Stimulated activated CD4-positive, alpha-beta T cell treated with anti-CD3 and anti-CD28 coated beads, Interleukin-1b, Interleukin-23, amount 100 ng/mL, for 24 hours (primary cell): ENCODE measurements at places on chromosomes 16 and 17.

DNA sequence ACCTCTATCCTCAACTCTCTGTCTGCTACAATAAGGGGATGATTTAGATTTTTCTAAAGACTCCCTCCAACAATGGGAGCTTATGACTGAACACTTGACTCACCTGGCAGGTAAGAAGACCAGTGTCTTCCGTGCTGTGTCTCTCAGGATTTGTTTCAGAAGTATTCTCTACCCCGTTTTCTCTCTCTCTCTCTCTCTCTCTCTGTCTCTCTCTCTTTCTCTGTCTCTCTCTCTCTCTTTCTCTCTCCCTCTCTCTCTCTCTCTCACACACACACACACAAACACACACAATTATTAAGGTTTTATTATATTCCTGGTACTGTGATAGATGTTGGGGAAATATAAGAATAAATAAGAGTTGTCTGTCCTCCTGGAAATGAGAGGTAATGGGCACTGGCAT is 263.9 kb downstream of the TOX3 start:
- DNase-seq = no peak

- no peak for DNase-seq
Measured at GRCh38 chr16:22053921-22054341, 38.4 kb upstream of the VWA3A start.

GRCh38 chr16:9437115-9437514 is 345.7 kb downstream of the HAPSTR1 start:
- no peak for DNase-seq

- no peak for DNase-seq
Measured at GRCh38 chr16:6672507-6672906, 660.1 kb upstream of the RBFOX1 start.

- DNase-seq = no peak
Measured at GRCh38 chr17:79218175-79218824, 143.7 kb downstream of the ENGASE start.

GRCh38 chr17:77325577-77326075 is 184.9 kb downstream of the SEC14L1 start:
- no peak for DNase-seq

DNA sequence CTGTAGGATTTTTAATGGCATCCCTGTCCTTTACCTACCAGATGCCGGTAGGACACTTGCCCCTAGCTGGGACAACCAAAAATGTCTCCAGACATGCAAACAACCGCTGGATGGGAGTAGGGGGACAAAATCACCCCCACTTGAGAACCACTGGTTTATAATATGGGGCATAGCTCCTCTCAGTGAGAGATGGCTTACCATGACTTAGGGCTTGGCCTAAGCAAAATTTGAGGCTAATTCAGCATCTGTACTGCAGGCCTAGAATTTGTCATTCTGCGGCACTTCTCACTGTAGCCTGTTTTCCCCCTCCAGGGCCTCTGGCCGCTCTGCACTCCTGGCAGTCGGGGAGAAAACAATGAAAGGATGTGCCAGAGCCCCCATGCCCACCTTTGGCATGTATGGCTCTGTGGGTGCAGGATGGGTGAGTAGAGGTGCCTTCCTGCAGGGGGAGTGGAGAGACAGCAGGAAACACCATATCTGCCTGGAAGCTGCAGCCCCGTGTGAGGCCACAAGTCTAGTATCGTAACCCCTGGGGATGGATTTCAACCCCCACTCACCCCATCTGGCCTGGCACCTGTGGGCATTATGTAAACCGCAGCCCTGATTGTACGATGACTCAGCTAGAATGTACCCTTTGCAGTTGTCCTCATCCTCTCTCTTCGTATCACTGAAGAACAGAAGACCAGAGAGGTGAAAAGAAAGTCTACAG is 268.1 kb downstream of the SOX9 start:
- DNase-seq = no peak

GRCh38 chr17:27407916-27408864 is 48.1 kb upstream of the KSR1 start:
- DNase-seq = no peak

DNA sequence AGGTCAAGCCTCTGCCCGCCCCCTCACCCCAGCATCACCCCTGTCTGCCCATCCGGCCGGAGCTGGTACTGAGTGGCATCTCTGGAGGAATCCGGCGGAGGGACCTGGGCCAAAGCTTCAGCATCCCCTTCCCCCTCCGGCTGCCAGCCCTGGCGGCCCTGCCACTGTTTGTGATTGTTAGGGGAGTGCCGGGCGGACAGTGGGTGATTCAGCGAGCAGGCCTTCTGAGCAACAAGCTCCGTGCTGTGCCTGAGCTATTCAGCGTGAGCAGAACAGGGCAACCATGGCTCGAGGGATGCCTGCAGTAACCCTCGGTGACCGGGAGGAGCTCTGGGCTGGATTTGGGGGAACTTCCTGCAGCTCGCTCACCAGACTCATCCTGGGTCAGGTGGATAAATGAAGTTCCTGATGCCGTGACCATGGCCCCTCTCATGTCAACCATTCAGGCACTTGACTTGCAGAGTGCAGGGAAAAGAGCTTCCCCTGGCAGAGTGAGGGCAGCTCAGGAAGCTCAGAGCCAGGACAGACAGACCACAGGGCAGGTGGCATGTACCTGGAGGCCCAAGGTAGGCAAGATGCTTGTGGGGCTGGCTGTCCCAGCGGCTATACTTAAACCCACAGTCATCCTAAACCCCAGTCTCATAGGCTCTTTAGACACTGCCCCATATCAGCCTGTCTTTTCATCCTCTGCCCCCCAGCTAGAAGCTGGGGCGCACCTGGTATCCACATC is 24.3 kb upstream of the MLKL start:
- no peak for DNase-seq

GRCh38 chr17:74226252-74226651 is 12.9 kb downstream of the TTYH2 start:
- DNase-seq = no peak

DNA sequence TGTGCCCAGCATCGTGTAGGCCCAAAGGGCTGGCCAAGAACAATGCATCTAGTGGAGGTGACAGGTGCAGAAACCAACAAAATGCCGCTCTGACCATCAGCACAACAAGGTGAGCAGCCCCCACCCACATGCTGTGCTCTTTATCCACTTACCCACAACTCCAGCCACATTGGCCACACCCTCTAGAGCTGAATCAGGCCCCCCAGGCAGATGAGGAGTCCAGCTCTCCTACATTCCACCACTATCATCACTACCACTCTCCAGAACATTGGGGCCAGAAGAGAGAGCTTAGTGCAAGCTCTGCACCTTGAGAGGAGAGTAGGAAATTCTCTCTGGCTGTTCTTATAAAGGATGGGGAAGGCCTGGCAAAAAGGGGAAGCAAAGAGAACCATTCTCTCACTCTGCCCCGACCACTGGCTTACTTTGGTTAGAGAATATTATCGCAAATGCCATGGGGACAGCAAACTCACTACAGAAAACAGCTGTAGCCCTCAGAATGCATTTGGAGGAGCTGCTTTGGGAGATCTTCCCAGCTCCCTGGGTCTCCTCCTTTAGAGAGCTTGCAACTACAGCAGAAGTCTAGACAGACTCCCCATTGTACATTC is 75.0 kb downstream of the TMEM132E start:
- DNase-seq = no peak

DNA sequence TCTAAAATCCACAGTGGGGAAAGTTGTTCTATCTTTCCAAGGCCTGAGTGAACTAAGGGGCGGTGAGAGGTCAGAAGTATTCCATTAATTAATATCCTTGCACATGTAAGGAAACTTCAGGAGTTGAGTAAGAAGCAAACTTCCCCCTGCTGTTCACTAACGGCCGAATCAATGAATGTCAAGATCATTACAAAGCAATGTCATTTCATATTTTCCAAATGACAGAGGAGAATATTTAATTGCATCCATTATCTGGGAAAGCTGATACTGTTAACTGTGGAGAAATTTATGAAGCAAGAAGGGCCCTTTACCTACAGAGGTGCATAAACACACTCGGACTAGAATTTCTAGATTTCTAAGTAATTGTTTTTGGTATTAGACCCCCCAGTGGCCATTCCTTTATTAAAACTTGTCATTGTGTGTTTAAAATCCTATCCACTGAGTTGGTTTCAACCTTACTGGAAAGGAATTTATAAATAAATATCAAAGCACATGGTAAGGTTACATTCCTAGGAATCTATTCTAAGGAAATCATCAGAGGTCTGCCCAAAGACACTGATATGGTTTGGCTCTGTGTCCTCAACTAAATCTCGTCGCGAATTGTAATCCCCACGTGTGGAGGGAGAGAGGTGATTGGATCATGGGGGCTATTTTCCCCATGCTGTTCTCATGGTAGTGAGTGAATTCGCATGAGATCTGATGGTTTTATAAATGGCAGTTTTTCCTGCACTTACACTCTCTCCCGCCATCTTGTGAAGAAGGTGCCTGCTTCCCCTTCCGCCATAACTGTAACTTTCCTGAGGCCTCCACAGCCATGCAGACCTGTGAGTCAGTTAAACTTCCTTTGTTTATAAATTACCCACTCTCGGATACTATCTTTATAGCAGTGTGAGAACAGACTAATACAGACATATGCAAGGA is 20.4 kb upstream of the SMURF2 start:
- DNase-seq = no peak

- no peak for DNase-seq
Measured at GRCh38 chr17:74165797-74166365, 37.6 kb upstream of the RPL38 start.

DNA sequence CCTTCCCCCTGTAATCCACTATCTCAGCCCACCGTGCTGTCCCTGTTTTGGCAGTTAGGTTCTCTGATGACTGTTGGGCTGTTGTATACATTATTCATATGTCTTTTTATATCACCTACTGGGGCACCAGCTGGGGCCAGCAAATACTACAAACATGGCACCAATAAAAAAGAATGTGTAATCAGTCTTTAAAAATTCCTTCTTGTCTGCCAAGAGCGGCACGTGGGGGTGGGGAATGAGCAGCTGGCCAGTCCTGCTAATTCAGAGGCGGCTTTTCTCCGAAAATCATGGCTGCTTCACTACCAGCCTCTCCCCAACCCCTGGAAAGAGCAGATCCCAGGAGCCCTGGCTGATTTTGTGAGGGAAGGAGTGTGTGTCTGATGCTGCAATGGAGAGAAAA is 77.7 kb upstream of the EEF2KMT start:
- no peak for DNase-seq

DNA sequence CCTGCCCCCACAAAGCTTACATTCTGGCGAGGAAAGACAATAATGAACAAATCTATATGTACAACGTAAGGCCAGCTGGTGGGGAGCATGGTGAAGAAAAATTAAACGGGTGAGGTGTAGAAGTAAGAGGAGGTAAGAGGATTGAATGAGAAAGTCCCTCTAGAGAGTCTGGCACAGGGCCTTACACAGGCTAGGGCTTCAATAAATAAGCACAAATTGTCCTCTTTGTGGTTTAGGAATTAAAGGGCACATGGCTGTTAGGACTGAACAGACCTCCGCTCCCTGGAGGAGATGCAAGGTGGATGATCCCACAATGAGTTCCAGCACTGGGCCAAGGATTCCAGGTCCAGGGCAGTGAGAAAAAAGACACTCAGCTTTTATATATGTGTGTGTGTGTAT is 43.1 kb upstream of the HAPSTR1 start:
- no peak for DNase-seq

- no peak for DNase-seq
Measured at GRCh38 chr16:55294129-55294528, 29.9 kb upstream of the IRX6 start.

GRCh38 chr16:84678541-84678940 is 21.3 kb upstream of the USP10 start:
- DNase-seq = no peak

DNA sequence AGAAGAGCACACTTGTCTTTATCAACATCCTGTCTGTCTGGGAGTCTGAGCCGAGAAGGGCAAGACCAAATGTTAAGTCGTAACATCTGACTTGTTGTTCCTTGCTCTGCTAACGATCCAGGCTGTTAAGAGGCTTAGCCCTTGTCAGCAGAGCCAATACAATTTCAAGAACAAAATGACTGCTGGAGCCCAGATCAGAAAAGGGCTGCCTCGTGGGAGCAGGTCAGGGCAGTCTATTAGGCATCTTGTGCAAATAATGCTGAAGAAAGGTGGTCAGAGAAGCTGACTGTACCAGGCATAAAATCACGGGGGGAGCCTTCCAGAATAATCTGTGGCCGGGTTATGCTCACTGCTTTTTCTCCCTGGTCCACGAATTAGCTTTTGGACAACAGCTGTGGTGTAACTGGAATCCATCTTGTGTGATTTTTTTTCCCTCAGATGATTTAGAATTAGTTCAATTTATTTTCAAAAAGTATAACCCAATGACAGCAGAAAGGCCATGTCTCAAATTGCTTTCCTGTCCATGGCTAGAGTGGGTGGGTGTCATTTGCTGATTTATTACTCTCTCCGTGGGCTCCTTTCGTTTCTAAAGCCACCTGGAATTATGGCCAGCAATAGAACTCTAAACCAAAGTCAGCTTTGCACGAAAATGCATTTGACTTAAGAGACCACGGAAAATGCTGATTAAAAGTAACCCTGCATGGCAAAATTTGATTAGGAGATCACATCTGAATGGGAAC is 221.1 kb upstream of the HSBP1 start:
- DNase-seq = no peak

- no peak for DNase-seq
Measured at GRCh38 chr17:13589658-13590057, 12.1 kb downstream of the HS3ST3A1 start.

GRCh38 chr17:1802429-1802828 is 27.3 kb downstream of the SMYD4 start:
- no peak for DNase-seq

DNA sequence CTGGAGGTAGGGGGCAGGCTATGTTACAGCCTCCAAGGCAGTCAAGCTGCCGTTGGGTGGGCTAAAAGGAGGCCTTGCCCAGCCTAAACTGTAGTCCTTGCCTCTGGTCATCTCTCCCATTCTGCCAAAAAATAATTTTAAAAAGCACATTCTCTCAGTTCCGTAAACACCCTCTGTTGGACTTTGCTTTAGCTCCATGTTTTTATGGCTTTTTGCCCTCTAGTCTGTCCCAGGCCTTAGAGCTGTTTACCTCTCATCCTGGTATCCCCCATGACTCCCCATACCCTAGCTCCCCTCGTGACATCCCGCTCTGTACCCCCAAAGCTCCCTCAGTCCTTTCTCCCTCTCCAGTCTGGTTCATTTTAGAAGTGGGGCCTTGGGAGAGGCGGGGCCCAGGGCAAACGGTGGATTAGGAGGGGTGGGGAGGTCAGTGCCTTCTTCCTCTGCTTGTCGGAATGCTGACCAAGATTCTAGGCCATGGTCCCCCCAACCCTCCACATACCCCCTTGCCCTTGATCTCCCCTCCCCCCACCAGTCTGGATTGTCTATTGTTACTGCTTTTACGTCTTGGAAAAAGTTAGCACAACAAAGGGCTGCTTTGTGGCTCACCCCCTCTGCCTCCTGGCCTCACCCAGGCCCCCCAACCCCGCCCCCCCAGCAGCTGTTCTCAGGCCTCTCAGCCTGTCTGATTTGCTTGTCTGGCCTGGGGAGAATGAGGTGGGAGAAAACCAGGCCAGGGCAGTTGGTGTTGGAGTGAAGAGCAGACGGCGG is 18.4 kb downstream of the GJD3 start:
- DNase-seq = no peak
